ENCODE measurements at places on chromosomes 1 and 21.

DNA sequence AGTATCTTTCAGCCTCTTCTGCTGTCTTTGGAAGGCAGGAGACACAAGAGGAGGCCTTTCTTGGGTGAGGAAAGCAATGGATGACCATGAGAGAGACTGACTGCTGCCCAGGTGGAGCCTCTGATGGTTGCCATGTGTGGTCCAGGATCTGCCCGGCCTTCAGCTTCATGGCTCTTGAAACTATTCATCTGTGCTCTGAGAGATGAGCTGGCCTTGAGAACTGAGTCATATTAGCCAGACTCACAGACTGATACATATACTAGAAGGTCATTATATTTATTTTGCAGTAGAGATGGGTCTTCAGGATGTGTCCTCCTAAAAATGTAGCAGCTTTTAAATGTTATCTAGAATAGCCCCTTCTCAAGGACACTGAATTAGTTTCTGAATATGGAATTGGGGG, 33.7 kb downstream of the PTGFRN start:
- no peak for DNase-seq

- DNase-seq: no peak
Observed at GRCh38 chr1:84624876-84625275, 50.6 kb upstream of the CTBS start.

DNA sequence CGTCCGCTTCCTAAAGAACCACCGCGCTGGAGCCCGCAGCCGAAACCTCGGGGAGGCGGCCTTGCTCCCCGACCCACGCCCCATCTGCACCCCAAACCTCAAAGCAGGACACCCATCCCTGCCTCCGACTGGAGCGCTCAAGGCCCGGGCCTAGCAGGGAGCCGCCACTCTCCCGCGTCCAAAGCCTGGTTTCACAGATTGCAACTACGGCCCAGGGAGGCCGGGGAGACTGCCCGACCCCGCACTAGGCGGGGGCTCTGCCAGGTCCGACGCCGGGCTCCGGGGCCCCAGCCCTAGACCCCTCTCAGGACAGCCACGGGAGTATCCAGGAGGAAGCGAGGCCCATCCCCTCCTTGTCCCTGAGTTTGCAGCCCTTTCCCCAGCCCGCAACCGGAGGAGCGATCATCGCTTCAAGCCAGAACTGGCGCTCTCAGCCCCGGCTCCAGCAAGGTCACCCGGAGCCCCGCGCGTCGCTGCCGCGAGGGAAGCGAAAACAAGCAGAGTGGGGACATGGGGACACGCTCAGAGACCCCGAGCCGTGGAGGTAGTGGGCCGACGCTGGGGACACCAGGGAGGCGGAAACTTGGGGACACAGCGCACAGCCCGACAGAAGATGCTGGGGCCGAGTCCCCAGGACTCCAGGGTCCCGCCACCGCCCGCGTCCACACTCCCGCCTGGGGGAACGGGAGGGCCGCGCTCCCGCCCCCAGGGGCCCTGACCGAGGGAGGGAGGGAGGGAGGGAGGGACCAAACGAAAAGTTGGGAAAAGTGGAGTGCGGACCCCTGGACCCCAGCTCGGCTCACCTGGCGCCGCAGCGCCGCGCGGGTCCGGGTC, 433 bp downstream of the TMEM200B start:
- no peak for DNase-seq

DNA sequence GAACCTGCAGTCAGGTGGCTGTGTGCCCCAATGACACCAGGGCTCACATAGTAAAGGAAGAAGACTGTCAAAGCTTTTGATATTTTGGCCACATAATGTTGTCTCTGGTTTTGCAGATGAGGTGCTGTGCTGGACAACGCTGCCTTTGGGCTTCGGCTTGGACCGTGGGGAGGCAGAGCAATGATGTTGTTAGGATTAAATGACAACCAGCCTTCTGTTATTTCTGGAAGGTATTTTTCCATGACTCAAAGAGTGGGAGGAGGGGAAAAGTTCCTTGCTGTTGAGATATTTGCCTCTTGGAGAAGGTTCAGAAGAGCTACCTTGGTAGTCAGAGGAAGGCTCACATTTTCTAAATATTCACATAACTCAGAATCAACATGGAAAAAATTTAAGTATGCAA, 187.3 kb upstream of the GALNT2 start:
- no peak for DNase-seq

DNA sequence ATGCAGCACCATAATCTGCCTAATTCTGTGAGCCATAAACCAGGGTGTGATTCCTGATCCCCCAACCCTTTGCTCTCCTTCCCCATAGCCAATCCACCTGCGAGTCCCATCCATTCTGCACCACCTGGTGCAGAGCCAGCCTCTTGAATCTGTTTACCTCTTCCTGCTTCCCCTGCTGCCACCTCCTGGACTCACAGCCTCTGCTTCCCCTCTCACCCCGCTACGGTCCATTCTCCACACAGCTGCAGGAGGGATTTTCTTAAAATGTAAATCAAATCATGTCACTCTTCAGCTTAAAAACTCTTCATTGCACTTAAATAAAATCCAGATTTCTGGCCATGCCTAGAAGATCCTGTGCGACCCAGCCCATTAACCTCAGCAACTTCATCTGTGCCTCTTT, 186.7 kb downstream of the FOXD2 start:
- DNase-seq: no peak

- no peak for DNase-seq
Observed at GRCh38 chr1:35443768-35444518, 113.3 kb downstream of the KIAA0319L start.

DNA sequence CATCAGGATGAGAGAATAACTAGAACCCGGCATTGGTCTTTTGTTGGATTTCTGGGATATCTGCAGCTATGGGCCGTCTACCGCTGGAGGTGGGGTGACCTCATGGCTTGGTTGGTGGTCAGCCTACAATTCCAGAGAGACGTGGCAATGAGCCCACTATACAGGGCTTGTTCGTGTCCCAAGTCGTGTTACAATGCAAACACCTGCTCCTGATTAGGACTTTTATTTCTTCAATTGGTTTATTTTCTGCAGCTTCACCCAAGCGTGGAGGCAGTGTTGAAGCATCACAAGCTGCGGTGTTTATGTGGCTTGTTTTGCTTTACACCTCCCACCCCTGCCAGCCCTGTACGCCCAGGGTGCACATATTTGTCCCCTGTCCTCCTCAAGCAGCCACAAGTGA, 211.7 kb upstream of the TMEM51 start:
- DNase-seq: no peak

DNA sequence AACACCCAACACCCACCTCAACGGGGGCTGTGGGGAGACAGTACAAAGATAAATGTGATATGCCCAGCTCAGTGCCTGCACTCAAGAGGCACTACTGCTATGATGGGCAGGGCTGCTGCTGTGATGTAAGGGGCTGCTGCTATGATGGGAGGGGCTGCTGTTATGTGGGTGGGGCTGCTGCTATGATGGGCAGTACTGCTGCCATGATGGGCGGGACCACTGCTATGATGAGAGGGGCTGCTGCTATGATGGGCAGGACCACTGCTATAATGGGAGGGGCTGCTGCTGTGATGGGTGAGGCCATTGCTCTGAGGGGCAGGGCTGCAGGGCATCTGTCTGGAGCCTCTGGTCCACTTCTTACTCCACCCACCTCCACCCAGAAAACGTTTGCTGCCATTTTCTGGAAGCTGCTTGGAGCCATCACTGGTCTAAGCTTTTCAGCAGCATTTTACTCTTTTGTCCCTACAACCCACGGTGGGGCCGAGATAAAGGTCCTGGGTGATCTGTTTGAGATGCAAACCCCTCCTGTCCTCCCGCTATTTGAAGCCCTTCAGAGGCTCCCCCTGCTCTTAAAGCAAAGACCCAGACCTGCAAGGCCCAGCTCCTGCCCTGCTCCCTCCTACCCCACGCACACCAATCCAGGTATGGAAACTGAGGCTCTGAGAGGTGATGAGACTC, 656.9 kb downstream of the PTPRU start:
- DNase-seq: no peak

DNA sequence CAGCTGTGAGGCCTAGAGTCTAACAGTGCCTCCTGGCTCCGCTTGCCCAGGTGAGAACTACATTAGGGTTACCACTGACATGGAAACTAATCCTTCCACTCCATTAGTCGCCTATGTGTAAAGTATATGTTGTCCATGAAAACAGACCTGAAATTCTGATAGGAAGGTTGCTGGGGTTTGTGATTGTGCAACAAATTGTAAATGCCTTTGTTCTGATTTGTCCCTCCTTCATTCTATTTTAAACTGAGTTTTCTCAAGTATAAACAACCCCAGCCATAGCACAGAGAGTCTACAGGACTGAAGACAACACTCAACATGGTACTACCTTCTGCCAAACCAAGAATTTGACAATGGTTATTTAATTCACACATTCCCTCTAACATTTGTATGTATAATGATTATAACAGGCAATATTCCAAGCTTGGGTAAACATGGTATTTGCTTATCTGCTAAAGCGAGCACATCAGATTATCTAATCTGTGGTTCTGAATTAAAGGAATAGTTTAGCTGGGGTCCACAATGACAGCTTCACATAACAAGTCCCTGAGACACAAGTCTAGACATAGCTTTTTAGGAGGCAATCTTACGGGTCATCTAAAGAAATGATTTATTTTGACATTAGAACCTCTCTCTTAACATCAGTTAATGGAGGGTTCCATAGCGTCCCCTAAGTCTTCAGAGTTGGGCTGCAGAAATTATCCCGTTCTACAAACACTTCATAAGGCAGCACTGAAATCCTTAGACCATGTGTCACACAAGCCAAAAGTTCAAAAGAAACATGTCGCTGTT, 633.0 kb downstream of the SMYD3 start:
- no peak for DNase-seq

DNA sequence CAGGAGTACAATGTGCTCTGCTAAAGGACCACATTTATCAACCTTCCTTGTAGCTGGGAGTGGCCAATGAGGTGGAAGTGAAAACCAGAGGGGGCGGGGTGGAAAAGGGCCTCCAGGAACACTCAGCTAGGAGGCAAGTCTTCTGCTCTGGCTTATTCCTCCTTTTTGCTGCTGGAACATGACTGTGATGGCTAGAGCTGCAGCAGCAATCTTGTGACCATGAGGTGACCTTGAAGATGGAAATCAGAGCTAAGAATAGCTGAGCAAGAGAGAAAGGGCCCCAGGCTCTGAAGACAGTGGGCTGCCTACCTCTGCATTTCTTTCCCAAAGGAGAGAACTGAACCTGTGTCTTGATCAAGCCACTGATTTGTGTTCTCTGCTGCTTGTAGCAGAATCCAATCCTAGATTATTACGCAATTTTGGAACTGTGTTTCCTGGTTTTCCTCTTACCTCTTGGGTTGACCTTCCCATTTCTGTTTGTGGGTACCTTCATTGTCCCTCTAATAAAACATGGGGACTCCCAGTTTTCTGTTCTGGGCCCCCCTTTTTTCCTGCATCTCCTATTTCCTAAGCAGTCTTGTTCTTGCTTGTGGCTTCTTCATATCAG, 36.4 kb upstream of the WNT4 start:
- DNase-seq: no peak

GRCh38 chr1:186144505-186144904, 230.5 kb downstream of the TPR start:
- no peak for DNase-seq

DNA sequence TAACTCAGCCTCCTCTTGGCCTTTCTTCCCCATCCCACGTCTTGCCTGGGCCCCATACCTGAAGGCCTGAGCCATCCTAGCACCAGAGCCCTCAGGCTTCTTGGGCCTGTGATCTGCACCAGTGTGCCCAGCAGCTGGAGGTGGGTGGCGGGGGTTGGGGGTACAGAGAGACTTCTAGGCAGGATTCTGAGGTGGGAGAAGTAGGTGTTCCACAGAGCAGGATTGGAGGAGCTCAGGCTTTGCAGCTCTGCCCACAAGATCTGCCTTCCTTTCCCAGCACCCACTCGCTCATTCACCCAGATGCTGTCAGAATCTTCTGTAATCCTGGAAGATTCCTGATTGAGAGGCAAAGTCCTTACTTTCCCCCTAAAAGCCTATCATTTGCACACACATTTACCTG, 10.0 kb upstream of the GJB5 start:
- DNase-seq: no peak

GRCh38 chr1:200143347-200143746, 115.8 kb downstream of the NR5A2 start:
- no peak for DNase-seq

- DNase-seq: no peak
Observed at GRCh38 chr1:185058876-185059275, 13.5 kb downstream of the RNF2 start.

DNA sequence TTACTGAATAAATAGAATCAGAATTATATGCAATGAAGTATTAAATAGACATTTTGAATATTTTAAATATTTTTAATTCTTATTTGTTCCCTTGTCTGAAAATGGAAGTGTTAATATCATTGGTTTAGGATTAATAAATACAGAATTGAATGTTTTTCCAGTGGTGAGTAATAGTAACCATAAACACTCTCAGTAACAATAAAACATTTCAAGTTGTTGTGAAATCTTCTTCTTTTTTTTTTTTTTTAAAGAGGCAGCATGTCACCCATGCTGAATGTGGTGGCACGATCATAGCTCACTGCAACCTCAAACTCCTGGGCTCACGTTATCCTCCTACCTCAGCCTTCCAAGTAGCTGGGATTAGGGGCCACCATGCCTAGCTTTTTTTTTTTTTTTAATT, 86.2 kb upstream of the ZBTB18 start:
- DNase-seq: no peak

DNA sequence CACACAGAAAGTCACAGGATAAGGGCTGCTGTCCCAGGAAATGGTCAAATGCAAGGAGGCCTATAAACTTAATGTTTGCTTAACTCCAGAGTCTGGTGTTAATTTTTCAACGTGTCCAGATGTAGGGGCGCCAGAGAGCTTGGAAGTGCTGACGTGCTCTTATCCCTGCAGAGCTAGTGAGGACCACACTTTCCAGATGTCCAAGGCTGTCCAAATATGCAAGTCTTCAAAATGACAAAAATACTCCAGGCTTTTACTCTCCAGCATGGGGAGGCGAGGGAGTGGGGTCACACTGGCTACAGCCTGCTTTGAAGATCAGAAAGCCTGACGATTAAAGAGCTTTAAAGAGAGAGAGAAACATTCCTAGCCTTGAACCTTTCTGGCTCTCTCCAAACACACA, 57.6 kb downstream of the ABCA4 start:
- no peak for DNase-seq

DNA sequence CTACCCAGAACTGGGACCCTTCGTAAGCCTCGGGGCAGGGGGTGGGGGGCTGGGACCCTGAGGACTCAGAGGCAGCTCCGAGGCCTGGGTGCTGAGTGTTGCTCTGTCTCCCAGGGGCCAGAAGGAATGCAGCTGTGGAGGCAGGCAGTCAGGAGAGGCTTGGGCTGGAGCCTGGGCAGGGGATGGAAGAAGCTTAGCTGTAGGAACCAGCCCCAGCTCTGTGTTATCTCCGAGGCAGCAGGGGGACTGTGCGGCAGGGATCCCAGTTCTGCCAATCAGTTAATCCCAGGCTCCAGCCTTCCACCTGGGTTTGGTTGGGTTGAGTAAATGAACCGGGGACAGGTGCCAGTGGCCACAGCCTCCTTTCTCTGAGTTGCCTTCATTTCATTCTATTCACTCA, 8.2 kb upstream of the GRIK3 start:
- DNase-seq: no peak

DNA sequence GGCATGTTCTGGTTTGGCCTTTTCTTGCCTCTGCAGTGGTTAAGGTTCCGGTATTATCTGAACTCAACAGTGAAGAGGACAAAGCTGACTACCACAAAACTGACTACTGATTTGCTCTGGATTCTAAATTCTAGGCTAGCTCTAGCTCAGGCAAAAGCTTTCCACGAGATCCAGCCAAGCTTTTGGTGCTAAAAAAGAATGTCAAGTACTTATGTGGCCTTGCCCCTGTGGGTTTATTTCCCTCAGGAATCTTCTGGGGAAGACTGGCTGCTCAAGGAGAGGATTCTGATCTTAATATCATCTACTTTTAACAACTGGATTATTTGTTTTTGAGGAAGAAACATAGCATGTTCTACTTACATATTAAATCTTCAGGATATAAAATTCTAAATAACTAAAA, 26.1 kb upstream of the MTMR11 start:
- DNase-seq: no peak

All from stimulated activated CD4-positive, alpha-beta T cell treated with anti-CD3 and anti-CD28 coated beads, TNF-alpha, amount 100 ng/mL, for 4 hours (primary cell).